Stimulated activated CD8-positive, alpha-beta memory T cell treated with anti-CD3 and anti-CD28 coated beads, Interleukin-4, amount 100 ng/mL, for 1 hour (primary cell): ENCODE measurements at places on chromosomes 4 and X.

- no peak for DNase-seq
These were observed 493.4 kb downstream of the ACTRT1 start for GRCh38 chrX:127558811-127559210.

- no peak for DNase-seq
These were observed 467.0 kb downstream of the PCDH18 start for GRCh38 chr4:137065311-137065710.

DNA sequence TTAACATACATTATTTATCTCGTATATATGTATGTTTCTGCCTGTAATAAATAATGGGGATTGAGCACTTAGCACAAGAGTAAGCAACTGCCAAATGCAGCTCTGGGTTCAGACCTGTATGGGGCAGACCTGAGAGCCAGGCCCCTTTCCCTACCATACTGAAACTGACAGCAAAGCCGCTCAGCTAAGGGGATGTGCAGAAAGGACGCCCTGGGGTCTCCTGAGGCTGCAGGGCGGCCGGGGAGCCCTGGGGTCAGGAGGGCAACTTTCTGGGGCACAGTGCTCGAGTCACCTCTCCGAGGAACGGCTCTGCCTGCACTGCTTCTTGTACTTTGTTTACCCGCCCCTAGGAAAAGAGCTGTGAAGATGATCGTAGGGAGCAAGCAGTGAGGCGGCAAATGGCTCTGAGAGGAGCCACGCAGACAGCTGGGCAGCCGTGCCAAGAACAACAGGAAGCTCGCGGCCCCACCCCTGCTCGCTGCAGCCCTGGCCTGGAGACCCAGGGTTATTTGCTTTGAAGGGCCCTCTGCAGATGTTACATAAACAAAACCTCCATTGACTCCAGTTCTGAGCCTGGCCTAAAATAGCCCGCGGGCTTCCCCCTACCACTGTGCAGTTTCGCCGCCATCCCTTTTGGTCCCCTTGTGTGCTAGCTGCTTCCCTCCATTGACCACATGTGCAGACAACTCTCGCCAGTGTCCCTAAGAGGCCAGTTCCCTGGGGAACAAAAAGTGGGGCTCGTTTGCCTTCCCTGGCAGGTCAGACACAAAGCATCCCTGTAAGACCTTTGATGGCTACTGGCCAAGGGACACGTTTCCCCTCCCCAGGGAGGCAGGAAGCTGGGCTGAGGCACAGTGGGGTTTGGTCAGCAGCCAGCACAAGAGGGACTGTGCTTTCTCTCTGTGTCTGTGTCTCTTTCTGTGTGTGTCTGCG lies 111.3 kb upstream of the LNX1 start:
- no peak for DNase-seq

DNA sequence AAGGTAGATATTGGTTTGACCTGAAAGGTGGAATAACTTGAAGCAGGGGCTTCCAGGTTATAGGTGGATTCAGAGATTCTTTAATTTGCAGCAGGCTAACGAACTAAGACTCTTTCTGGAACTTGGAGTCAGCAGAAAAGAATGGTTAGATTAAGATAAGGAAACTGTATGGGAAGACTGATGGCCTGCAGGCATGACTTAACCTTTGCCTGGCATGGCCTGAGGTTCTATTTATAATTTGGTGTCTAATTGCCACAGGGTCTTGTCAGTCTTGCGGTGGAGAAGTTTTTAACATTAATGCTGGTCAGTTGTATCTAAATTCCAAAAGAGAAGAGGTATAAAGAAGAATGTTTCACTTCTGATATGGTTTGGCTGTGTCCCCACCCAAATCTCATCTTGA lies 110.3 kb upstream of the VCX3A start:
- no peak for DNase-seq

GRCh38 chrX:124098089-124098488 lies 136.6 kb downstream of the STAG2 start:
- no peak for DNase-seq

DNA sequence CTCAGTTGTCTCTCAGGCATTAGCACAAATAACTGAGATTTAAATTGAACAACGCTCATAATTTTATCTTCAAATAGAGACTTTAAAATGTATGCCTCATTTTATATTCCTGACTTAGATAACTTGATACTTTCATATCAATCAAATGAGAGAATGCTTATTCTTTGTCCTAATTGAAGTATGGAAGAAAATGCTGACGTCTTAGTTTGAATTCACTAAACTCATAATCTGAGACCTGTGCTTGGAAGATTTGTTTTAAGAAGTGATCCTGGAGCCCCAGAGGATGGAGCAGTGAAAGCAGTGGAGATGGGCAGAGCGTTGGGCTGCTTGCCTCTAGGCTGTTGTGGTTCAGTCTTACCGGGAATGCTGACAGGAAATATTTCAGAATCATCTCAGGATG lies 76.1 kb downstream of the ZNF518B start:
- DNase-seq = no peak

DNA sequence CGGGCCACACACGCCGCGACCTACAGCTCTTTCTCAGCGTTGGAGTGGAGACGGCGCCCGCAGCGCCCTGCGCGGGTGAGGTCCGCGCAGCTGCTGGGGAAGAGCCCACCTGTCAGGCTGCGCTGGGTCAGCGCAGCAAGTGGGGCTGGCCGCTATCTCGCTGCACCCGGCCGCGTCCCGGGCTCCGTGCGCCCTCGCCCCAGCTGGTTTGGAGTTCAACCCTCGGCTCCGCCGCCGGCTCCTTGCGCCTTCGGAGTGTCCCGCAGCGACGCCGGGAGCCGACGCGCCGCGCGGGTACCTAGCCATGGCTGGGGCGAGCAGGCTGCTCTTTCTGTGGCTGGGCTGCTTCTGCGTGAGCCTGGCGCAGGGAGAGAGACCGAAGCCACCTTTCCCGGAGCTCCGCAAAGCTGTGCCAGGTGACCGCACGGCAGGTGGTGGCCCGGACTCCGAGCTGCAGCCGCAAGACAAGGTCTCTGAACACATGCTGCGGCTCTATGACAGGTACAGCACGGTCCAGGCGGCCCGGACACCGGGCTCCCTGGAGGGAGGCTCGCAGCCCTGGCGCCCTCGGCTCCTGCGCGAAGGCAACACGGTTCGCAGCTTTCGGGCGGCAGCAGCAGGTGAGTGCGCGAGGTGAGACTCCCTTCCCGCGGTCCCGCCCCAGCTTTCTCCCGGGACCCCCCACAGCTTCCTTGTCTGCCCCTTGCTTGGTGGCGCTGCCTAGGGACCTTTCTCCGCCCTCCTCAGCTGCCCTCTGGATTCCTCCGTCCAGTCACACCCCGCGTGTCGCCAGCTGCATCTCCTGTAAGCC lies 678 bp downstream of the BMP3 start:
- DNase-seq = no peak

DNA sequence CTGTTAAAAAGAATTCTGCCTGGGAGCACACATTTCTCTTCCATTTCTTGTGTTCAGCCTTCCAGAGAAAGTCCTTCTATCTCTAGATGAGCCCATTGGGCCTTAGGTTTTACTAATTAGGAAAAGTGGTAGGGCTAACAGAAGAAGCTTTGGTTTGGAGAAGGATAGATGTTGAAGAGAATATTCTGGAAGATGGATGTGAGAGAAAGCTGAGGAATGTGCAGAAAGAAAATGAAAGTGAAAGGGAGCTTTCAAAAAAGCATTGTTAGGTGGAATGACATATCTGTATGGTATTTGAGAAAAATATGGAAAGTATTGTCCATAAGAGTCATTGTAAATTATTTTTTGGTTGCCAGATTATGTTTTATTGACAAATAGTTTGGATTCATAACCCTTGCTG lies 474.8 kb upstream of the SLIT2 start:
- DNase-seq = no peak

DNA sequence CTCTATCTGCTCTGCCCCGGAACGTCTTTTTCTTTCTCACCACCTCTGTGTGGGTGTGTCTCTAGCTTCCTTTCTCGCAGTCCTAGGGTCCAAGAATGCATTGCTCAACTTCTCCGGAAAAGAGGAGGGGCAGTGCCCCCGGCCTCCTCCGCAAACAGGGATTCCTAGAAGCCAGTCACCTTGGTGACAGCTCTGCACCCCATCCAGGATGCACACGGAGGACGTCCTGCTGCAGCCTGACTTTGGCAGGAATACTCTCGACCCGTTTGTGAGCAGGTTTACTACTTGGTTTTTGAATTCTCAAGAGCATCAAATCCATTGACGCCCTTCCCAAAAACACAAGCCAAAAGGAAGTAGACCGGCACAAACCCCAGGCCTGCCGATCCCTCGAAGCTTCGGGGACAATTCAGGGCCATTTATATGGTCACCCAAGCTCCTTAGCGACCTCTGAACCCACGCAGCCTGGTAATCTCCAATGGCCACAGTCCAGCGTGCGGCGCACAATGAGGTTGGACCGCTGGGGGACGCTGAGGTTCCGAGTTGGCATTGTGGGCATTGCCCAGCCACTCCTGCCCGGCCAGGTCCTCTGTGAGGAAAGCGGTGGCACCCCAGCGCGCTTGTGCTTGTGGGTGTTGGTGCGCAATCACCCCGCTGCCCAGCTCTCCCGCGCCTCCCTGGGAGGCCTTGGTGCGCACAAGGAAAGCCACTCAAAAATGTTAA lies 9.8 kb downstream of the NKX3-2 start:
- no peak for DNase-seq

GRCh38 chrX:8688776-8689175 lies 43.2 kb downstream of the ANOS1 start:
- no peak for DNase-seq

DNA sequence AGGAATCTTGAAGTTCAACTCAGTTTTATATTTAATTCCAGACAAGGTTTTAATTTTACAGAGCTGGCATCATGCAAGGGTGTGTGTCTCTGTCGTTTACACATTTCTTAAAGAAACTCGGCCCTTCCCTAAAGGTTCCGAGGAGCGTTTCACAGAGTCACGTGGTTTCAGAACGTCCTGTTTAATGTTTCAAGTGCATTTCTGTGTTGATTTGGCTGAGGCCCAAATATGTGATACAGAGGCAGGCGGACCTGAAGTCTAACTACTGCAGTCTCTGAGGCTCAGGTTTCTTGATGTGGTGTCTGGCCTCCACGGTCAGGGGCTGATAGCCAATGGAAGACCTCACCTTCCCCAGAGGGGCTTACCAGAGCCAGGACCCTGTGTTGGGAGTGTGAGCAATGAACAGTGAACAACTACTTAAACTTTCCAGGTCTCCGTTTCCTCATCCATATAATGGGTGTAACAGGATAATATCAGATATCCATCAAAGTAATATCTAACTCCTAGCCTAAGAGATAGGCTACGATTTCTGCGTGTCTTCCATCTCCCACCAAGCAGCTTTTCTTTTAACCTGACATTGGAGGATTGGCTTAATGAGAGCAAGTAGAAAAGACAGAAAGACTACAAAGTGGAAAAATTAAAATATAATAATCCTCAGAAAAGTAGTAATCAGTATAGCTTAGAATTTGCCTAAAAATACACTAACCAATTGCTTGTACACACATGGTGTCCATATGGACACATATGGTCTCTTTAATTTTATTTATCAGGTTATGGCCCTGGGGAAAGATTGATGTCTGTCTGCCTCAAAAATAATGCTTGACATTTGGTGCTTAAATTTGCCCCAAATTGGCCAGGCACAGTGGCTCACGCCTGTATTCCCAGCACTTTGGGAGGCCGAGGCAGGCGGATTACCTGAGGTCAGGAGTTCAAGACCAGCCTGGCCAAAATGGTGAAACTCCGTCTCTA lies 50.0 kb upstream of the TRIM2 start:
- no peak for DNase-seq

DNA sequence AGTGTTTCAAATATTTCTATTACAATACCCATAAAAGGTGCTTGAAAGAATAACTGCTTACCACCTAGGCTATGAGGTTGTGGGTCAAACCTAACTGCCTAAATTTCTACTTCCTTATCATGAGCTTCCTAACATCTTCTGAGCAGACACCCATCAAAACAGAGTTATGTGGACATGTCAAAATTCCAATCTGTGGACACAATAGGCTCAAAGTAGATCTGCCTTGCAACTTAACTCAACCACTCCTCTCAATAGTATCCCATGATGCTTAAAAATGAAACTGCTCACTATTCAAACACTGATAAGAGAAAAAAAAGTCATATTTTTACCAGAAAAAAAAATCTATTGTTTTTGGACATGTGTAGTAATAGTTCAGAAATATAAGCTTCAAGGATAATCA lies 462.7 kb downstream of the INPP4B start:
- no peak for DNase-seq
